Astrocyte of the spinal cord (primary cell): ENCODE measurements at places on chromosomes 4 and X.

GRCh38 chr4:92520563-92520962, 216.8 kb downstream of the GRID2 start:
- no peak for DNase-seq

DNA sequence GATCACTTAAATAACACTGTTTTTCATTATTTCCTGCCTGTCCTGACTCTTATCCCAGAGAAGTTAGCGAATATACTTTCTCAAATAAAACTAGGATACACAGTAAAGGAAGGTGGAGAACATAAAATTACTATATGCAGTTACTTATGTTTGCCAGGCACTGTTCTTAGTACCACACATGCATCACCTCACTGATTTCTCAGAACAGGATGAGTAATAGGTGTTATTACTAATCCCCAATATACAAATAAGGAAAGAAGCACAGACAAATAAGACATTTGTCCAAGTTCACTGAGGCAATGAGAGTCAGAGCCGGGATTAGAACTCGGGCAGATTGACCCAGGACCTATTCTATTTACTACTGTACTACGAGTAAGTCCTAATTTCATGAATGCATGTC, 91.7 kb downstream of the CORIN start:
- no peak for DNase-seq

GRCh38 chr4:15420642-15421041, 7.2 kb upstream of the C1QTNF7 start:
- DNase-seq: peak; percentile 88

DNA sequence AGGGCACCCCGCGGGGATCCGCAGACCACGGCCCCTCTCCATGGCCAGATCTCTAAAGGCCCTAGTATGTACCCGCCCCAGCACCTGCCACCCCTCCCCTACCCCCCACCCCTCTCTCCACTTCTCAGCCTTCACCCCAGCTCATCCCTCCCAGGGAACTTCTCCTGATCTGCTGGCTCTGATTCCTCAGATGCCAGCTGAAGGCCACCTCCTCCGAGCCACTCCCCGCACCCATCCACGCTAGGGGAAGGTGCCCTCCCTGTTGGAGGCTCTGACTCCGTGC, 11.9 kb downstream of the PSAPL1 start:
- DNase-seq: no peak

DNA sequence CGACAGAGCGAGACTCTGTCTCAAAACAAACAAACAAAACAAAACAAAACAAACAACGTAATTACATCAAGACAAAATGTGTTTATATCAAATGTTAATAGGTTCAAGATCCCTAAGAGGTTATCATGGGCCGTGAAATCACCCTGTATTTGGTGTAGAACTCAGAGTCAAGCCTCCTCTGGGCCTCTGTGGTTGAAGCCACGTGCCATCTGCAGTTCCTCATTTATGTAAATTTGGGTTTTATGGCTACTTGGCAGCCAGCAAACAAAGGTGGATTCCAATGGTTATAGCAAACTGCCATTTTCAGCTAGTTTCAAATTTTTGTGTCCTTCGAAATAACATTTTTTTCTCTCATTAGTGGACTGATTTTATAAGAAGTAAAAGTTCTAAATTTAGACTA, 16.4 kb downstream of the NSDHL start:
- DNase-seq: no peak

DNA sequence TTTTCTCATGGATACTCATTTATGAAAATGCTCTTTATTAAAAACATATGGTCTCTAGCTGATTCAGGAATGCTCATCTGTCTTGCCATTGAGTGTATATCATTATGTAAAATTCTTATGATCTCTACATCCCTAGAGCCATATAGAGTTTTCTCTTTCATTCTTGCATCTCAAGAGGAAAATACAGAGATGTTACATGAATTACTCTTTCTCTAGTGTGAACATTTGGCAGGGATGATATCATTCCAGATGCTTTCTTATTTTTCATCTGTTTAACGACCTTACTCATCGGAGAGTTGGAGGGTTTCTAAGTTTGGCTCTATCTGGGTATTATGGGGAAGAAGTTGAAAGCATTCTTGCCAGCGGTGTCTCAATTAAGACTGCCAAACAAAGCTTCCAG, 202.9 kb upstream of the SLC7A11 start:
- peak; percentile 16 for DNase-seq

DNA sequence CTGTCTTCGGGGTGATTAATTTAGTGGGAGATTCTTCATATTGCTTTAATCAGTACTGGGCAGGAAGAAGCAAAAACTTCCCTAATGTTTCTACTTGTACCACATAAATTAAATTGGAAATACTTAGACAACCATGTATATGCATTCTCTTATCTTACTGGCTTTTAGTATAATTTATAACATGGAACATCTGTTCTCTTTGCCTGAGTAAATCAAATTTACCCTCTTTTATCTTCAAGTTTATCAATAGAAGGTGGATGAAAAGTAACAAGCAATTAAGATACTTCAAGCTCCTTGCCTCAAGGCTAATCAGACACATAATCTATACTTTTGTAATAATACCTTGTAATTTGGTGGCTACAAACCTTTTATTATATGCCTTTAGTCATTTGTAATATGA, 274.4 kb upstream of the ARX start:
- no peak for DNase-seq

GRCh38 chr4:142383800-142384470, 462.2 kb downstream of the INPP4B start:
- no peak for DNase-seq
